Brain (organoid and tissue), 16 donors: ENCODE measurements at places on chromosomes 2 and 18. TPM values are rescaled to one million over a fixed set of nuclear protein-coding genes. Genes with fewer than 3 reads are reported as not detected.

GRCh38 chr2:237915576-237915975, 51.2 kb upstream of the UBE2F start:
- DNase-seq, result no peak

DNA sequence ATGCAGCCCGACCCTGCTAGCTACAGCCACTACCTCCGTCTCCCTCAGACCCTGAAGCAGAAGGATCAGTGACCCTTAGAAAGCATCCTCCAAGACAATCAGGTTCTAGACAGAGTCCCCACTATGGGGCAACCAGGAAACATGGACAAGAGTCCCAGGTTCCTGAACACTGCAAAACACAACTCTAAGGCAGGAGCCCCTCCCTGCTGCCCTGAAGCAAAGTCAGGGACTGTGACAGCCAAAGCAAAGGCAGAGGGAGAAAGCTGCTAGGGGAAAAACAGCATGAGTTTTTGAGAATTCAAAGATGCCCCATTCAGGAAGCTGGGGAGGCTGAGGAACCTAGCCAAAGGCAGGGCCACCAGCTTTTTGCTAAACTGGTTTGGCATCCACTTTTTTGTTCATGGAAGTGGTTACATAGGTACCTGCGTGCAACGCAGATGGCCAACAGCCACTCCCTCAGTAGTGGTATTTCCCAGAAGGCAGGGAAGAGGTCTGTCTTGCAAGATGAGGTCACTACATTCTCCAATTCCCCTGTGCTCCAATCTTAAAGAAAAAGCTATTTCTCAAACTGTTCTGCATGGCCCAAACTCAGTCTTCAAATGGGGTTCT, 33.2 kb downstream of the MYO5B start:
- DNase-seq, result no peak

DNA sequence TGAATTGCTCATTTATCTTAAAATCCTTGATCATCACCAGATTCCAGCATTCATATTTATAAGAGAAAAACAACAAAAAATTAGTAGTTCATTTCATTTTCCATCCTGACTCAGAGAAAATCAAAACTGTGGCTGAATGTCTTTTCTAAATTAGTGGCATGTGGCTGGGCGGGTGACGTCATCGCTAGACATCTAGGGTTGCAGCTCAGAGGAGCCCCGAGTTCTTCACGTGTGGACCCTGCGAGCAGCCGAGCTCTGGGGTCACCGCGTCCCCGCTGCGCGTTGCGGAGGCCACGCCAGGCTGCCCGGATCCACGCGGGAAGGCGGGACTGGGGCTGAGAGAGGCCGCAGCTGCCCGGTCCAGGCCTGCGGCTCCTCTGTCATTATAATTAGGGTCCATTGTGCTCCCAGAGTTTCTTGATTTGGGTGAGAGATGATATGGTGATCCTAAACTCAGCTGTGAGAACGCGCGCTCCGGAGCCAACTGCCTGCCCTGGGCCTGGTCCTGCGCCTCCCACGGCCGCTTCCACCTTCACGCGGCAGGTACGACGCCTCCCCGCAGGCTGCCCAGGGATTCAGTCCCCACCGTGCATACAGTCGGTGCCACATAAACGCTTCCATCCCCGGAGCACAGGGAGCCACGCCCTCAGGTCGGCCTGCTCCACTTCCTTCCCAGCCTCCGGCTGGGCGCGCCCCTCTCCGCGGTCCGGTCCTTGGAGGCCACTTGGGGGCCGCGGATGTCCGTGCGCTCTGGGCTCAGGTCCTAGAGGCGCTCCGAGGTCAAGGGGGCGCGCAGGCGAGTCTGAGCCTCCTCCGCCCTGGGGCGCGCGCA, 56.5 kb downstream of the TMEM18 start:
- DNase-seq, result no peak

GRCh38 chr2:20313659-20314058, 37.0 kb downstream of the PUM2 start:
- DNase-seq, result no peak

- no peak for DNase-seq
These were observed 71.5 kb downstream of the SNTG2 start for GRCh38 chr2:1022178-1022577.

DNA sequence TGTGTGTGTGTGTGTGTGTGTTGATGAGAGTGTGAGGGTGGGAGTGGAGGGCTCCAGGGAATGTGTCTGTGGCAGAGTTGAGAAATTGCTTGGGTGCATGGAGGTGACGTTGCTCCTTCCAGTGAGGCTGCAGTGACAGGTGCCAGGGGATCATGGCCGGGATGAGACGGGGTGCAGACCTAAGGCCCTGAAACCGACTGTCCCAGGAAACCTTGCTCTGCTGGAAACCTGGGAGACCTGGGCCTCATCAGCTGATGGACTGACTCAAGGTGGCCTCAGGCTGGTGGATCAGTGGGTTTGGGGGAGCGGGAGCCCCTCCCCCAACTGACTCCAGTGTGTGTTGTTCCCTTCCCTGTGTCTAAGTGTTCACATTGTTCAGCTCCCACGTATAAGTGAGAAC, 56.6 kb downstream of the INHBB start:
- DNase-seq, result no peak

- DNase-seq, result peak; percentile 91
These were observed 399.8 kb downstream of the TMEM182 start for GRCh38 chr2:103161456-103162289.

DNA sequence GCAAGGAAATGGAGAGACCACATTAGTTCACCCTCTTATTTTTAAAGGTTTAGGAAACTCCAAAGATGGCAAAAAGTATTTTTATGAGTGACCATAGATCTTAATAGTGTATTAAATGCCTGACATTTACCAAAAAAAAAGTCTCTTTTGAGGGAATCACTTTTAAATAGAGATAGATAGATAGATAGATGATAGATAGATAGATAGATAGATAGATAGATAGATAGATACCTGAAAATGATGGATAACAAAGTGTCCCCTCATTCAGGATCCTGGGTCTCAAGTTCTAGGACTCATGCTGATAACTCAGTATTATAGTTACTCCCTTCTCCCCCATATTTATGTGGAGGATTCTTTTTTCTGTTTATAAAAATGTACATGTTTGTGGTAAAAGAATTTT, 52.8 kb downstream of the FARP2 start:
- DNase-seq, result no peak

DNA sequence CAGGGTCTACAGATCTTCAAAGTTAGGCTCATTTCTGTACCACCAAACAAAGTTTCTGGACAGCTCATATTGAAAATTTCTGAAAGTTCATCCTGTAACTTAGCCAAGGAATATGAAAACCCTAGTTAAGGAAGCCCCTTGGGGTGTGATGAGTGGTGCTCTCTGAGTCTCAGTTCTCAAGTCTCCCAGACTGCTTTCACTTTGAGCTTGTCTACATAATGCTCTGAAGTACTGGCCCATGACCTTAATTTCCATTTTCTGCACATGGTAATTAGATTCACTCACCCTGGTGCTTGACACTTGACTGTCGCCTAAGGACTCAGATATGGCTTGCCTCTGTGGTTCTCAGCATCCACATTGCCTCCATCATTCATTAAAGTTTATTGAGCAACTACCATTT, 51.7 kb upstream of the SATB2 start:
- DNase-seq, result no peak

DNA sequence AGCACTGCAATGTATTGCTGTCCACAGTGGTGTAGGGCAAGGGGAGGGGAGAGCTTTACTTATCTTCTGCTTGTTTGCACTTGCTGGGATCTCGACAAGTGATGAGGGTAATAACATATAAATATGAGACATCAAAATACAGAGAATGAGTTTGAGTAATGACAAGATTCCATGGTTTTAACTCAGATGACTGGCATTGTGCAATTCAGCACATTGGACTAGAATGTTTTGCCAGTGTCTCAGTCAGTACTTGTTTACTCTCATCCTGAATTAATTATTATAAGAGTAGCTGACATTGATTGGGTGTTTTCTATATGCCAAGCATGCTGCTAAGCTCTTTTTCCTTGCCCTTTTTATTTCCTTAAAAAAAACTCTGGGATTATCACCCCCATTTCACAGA, 306.7 kb upstream of the MMADHC start:
- no peak for DNase-seq

DNA sequence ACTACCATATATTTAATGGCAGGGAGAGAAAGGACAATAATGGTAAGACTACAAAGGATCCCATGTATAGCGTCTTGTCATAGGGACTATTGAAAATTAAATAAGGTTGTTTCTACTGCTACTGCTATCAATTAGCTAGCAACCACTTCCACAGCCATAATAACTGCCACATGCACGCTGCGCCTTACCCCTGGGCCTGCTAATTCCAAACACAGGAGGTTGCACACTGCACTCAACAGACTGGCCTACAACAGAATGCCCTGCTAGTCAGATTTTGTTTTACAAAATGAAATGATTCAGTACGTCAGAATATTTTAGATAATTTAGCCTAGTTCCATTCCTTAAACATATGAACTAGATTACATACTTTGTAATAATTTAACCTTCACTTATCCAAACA, 121.0 kb upstream of the SMAD7 start:
- DNase-seq, result no peak

DNA sequence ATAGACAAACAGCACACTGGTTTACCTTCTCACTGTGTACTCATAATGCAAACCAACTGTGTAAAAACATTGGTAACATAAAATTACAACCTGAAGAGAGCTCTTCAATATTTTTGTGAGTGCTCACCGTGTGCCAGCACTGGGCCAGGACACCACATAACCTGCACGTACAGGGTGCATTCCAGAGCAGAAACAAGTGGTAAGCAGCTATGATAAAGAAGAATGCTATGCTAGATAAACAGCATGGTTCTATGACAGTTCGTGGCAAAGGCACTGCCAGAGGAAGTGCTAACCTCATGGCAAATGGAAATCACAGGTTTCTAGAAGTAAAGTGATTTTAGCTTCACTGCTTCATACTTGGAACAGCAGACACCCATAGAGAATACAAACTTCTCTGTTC, 343.5 kb downstream of the MTX2 start:
- no peak for DNase-seq

DNA sequence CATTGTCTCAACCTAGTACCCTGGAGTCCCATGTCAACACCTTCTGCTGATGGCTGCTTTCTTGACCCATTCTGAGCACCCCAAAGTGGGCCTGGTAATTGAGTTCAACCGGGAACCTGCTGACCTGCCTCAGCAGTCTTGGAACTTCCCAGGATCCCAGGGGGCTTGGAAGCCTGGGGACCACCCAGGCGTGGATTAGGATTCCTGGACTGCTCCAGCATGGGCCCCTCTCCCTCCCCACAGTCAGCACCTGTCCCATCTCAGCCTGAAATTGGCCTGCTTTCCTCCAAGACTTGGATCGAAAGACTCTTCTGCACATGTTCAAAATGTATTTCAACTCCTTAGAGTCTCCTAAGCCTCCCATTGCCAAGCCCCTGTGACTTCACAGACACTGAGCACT, 15.4 kb upstream of the MRPL33 start:
- no peak for DNase-seq

GRCh38 chr2:127523269-127523939, 2.9 kb downstream of the IWS1 start:
- DNase-seq, result no peak

DNA sequence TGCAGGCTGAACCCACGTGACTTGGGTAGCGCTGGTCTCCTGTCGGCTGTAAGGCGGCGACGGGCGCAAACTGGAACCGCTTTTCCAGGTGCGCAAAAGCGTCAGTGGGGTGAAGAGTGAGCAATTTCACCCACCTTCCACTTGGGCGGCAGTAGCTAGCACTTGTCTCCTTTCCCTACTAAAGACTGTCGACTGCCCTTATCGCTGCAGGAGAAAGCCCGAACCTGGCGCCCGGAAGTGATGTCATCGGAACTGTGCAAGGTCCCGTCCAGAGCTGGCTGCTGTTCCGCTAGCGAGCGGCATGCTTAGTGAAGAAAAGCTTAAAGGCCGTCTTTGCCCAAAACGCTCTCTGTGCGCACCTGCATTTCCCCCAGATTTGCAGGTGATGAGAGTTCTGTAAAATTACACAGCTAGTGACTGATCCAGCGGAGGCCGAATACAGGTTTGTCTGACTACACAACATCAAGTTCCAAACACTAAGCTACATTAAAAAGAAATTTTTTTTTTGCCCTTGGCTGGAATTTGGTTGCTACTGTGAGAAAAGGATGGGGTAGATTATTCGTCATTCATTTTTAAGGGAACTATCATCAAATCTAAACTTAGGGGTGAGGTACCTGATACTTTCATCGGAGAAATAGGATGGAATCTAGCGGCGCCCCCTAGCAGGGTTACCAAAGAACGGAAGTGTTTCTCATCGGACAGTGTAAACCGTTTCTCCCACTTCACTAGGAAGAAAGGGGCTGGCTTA, at the start of gene OSGEPL1:
TSS of gene OSGEPL1 (minus strand) at position 242 of the 748 bp plus-strand sequence. CDS start 1,152 bp downstream, outside the sequence.
- peak; percentile 97 for DNase-seq

- DNase-seq, result peak; percentile 93
These were observed at the start of gene AGFG1 for GRCh38 chr2:227471924-227472264. Gene AGFG1 (plus strand): TSS chr2:227472156. CDS start chr2:227472422, 266 bp downstream.

GRCh38 chr2:98908931-98909316, 27.1 kb downstream of the CRACDL start:
- peak; percentile 49 for DNase-seq

DNA sequence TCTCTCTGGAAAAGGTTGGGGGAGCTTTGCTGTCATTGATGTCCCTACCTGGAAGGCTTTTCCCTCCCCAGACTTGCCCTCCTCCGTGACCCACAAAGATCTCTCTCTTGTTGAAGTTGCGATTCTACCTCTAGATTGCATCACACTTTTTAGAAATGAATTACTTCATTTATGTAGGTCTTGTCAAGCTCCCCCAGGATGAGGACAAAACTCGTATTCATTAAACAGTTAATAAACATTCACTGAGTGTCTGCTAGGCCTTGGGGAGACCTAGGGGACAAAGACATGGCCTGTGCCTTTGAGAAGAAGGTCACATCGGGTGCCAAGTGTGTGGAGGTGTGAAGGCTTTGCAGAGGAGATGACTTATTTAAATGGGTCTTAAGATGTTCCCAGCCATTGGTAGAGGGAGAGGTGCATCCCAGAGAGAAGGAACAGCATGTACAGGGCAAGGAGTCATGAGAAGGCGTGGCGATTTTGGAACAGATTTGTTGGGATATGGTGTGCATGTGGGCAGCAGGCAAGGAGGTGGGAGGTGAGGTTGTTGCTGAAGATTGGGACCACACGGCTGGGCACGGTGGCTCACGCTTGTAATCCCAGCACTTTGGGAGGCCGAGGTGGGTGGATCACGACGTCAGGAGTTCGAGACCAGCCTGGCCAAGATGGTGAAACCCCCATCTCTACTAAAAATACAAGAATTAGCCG, 9.8 kb upstream of the YWHAQ start:
- DNase-seq, result no peak

Gene NEU2
- not detected for polyA plus RNA-seq

Gene CDKL4
- polyA plus RNA-seq, result not detected

Gene NCKAP5
- 1.1 TPM for polyA plus RNA-seq

Gene ABCG8
- polyA plus RNA-seq, result not detected

Gene TMEM163
- 21.4 TPM for polyA plus RNA-seq

Gene AQP12A
- polyA plus RNA-seq, result not detected

Gene HNMT
- polyA plus RNA-seq, result 2.6 TPM

Gene C2orf66
- not detected for polyA plus RNA-seq

Gene POTEJ
- polyA plus RNA-seq, result not detected

Gene NT5C1B
- not detected for polyA plus RNA-seq

Gene CFC1
- polyA plus RNA-seq, result 3.1 TPM

Gene PPP1R7
- polyA plus RNA-seq, result 116 TPM
